RWPE2 (cell line): ENCODE measurements at places on chromosomes 16 and 17.
A peak's percentile ranks its signal among the peaks of the same experiment; 100 is the strongest.

DNA sequence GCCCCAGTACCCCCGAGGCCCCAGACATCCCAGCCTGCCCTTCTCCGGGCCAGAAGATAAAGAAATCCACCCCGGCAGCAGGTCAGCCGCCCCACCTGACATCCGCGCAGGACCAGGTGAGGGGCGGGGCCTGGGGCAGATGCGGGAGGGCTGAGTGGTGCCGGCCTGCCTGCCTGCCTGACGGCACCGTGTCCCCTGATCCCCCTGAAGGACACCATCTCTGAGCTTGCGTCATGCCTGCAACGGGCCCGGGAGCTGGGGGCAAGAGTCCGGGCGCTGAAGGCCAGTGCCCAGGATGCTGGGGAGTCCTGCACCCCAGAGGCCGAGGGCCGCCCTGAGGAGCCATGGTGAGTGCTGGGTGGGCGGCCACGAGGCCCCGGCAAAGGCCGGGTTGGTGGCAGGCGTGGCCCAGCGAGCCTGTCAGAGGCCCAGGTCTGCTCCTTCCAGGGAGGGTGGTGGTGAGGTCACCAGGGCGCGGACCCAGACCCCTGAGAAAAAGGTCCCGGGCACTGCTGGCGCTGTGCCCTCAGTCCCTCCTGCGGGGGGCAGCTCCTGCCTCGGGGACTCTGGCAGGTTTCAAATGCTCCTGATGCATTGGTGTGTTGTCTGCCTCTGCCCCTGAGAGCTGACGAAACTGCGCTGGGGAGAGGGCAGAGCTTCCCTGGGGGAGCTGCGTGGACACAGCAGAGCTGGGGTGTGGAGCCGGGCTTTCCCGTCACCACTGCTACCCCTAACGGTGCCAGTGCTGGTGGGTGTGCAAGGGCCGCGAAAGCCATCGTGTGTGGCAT, 1.2 kb downstream of the CDT1 start:
- peak; percentile 73 for DNase-seq
- H3K27me3 ChIP-seq: no peaks in the 10 kb centered on the region
- peaks cover 53% of the 10 kb centered on the region for H3K36me3 ChIP-seq
- H3K4me3 ChIP-seq: peak overlapping the region; percentile 69
- peak overlapping the region; percentile 84 for H3K27ac ChIP-seq

GRCh38 chr16:64339052-64339770, 782.7 kb downstream of the CDH11 start:
- DNase-seq: no peak
- no peak overlapping the region for H3K4me3 ChIP-seq
- no peak overlapping the region for H3K27ac ChIP-seq
- H3K27me3 ChIP-seq: peaks cover 7% of the 10 kb centered on the region
- no peaks in the 10 kb centered on the region for H3K36me3 ChIP-seq
- no peaks in the 10 kb centered on the region for H3K4me1 ChIP-seq

- H3K27me3 ChIP-seq: peaks cover 8% of the 10 kb centered on the region
- DNase-seq: no peak
- H3K36me3 ChIP-seq: no peaks in the 10 kb centered on the region
- H3K4me1 ChIP-seq: no peaks in the 10 kb centered on the region
- no peak overlapping the region for H3K4me3 ChIP-seq
Measured at GRCh38 chr17:79909121-79909520, 69.9 kb upstream of the CBX4 start.

GRCh38 chr17:35341411-35341992, 31.9 kb downstream of the SLFN11 start:
- no peak for DNase-seq
- no peak overlapping the region for H3K27ac ChIP-seq
- H3K4me1 ChIP-seq: no peaks in the 10 kb centered on the region
- no peaks in the 10 kb centered on the region for H3K36me3 ChIP-seq
- H3K27me3 ChIP-seq: peaks cover 52% of the 10 kb centered on the region

GRCh38 chr16:59605706-59606105, 871.6 kb upstream of the GOT2 start:
- H3K36me3 ChIP-seq: no peaks in the 10 kb centered on the region
- H3K4me3 ChIP-seq: no peak overlapping the region
- H3K27me3 ChIP-seq: no peaks in the 10 kb centered on the region
- DNase-seq: no peak
- no peak overlapping the region for H3K27ac ChIP-seq

DNA sequence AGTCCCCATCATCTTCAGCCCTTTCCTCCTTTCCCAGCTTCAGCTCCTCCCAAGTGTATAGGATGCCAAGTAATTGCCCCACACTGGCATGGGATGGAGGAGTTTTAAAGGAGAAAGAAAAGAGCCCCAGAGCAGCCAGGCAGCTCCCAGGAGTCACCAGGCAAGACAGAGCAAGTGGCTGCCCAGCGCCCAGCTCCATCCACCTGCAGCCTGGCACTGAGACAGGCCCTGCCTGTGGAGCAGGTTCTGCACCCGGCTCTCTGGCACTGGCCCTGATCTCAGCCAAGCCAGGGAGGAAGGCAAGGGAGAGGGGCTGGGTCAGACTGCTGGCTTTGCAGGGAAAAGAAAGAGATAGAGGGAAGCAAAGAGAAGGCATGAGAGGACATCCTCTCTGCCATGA, 21.7 kb downstream of the FOXN1 start:
- H3K27ac ChIP-seq: no peak overlapping the region
- no peak overlapping the region for H3K4me3 ChIP-seq
- DNase-seq: no peak
- no peaks in the 10 kb centered on the region for H3K27me3 ChIP-seq

GRCh38 chr16:87601401-87601981, 817 bp upstream of the JPH3 start:
- no peaks in the 10 kb centered on the region for H3K4me1 ChIP-seq
- no peak overlapping the region for H3K27ac ChIP-seq
- peak overlapping the region; percentile 19 for H3K4me3 ChIP-seq
- no peak for DNase-seq
- H3K36me3 ChIP-seq: no peaks in the 10 kb centered on the region
